Colonic mucosa (tissue), 4 donors: ENCODE measurements at places on chromosomes 3 and 15. TPM values are rescaled to one million over a fixed set of nuclear protein-coding genes. Genes with fewer than 3 reads are reported as not detected.

DNA sequence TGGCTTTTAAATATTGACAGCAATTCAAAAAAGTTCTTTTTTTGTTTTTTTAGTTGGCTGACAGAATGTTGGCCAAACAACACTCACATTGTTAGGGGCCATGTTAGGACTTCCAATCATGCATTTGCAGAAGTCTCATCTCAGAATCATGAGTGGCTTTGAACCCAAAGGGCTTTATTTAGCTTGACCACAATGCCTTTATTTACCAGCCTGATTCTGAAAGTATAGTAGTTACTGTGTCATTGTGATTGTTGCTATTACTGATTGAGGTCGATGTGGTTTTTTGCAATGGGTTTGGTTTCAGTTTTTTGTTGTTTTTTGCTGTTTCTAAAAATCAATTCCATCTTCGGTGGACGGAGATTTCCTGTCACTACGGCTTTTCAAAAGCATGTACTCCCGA lies 7.2 kb downstream of the GLDN start:
- no peak for DNase-seq

- DNase-seq: no peak
These were observed 318.2 kb upstream of the SEMA6D start for GRCh38 chr15:47399100-47399499.

LRRN1 gene
- 0.74 TPM for total RNA-seq

DNA sequence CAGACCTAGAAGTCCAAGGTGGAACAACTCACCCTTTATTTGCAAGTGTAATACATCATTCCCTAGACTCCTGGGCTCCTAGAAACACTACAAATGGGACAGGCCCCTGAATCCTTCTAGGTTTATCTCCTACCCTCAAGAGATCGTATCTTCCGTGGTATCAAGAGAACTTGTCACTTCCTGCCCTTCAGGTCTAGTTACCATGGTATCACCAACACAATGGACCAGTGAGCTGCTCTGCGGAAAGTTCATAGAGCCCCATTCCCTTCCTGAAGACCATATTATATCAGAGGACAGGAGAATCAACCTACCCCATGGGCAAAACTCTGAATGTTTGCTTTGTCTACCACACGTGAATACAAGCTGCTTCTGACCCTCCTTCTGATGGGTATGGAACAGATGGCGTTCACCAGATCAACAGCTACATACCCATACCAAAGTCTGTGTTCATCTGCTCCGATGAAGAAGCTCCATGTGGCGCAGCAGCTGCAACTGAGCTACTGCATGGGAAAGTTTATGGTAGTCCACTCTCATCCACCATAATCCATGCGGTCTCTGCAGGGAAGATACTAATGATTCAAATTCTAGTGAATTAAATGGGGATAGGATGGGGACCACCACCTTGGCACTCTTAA lies 84.6 kb upstream of the KLF13 start:
- DNase-seq: no peak

- DNase-seq: peak; percentile 42
These were observed 84.5 kb upstream of the STT3B start for GRCh38 chr3:31448035-31448881.

DNA sequence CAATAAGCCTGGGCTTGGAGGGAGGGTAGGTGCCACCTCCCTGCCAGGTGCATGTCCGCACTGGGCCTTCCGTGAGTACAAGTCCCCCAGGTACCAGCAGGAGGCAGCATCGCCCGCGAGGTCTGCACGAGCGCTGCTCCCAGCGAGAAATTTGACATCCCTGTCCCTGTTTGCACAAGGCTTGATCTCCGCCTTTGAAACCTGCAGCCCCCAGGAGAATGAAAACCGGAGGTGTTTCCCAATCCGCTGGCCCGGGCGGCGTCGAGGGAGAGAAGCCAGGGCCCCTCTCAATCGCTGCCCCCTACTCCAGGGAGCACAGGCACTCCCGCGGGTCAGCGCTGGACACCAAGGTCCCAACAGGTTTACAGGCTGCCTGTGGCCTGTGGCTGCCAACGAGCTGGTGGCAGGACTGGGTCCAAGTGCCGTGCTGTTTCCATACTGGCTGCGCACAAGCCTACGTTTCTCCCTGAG lies 961 bp downstream of the HAPLN3 start:
- peak; percentile 79 for DNase-seq

GOLGA8B gene
- 20.7 TPM for total RNA-seq

RTP1 gene
- not detected for total RNA-seq

MKRN3 gene
- total RNA-seq: not detected

CA12 gene
- 339 TPM for total RNA-seq

DNA sequence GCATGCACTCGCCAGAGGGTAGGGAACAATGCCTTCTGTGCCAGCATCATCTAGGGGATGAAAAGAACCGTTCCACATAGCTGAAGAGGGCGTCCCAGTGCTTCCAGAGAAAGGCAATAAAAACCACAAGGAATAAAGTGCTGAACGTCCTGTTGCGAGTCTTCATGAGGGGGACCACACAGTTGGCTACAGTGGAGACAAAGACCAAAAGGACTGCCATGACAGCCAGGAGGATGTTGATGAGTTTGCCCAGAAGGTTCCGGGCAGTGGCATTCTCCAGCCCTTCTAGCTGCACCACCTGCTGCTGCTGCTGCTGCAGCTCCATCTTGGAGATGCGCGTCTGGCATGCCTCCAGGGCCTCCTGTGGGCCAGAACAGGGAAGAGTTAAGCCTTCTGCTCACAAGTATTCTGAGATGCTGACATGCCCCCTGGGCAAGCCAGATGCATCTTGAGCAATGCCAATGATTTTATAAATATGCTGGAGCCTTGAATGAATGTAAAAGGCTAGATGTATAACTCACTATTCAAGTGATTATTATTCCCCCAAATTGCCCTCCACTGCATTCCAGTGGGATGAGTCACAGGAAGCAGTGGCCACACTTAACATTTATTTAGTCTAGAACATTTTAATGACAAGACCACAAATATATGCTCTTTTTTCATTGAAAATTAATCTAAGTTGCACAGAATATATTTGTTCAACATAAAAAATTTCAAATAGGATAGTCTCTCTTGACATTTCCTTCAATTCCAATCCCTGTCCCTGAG lies 45.1 kb upstream of the PLXND1 start:
- DNase-seq: no peak

DNA sequence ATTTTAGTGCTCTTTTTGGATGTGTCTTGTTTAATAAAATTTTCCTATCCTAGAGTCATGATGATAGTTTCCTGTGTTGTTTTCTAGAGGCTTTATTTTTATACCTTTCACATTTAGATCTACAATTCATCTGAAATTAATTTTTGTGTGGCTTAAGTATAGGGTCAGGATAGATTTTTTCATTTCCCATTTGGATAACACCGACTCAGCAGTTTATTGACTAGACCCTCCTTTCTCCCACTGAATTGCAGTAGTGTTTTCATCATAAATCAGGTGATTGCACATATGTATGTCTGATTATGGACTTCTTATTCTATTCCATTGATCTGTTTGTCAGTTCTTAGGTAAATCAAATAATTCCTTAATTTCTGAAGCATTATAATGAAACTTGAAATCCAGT lies 10.4 kb downstream of the PRR23A start:
- no peak for DNase-seq

DNA sequence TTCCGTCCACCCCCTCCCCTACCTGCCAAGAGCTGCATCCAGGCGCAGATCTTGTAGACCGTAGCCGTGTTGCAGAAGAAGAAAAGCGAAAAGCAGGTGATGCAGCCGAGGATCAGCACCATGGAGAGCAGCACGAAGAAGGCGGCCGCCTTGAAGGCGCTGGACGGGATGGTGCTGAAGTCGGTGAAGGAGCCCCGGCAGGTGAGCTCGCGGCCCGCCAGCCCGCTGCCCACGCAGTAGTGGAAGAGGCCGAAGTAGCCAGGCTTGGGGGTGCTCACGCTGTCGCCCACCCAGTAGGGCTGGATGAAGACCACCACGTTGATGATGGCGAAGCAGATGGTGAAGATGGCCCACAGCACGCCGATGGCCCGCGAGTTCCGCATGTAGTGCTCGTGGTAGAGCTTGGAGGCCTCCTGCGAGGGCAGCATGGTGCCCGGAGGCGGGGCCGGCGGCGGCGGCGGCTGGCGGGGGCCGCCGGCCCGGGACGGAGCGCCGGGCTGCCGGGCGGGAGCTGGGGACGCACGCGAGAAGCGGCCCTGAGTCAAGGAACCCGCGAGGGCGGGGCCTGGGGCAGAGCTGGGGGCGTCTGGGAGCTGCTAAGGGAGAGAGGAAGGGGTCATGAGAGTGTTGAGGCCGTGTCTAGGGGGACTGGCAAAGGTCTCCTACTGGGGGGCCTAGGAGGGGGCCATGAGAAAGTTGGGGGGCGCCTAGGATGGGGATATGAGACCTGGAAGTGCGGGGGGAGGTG lies 1.2 kb downstream of the LHFPL4 start:
- DNase-seq: peak; percentile 38

- no peak for DNase-seq
These were observed 212.5 kb downstream of the FMN1 start for GRCh38 chr15:32982001-32982400.

DNA sequence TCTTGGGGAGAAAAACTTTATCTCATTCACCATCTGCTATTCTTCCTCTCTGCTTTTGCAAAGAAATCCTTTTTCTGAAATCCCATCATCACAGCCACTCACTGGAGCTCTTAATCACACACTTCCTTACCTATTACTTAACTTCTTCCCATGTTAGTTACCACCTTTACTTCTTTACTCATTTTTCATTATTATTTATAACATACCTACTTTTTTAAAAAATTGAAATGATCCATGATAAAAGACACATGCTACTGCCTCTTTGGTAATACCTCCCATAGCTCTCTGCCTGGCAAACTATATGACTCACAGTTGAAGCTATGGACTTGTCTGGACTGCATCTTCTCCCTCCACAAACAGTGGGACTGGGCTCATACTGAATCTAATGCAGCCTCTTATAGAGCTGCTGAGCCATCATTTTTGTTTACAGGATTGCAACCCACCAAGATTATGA lies 150.3 kb downstream of the TNIK start:
- DNase-seq: no peak

GRCh38 chr3:17747174-17747889 lies 4.9 kb upstream of the TBC1D5 start:
- DNase-seq: no peak
